ENCODE measurements at places on chromosomes 11 and 22. TPM values are rescaled to one million over a fixed set of nuclear protein-coding genes. Genes with fewer than 3 reads are reported as not detected.

- no peaks in the 10 kb centered on the region for H3K4me1 ChIP-seq
- DNase-seq = no peak
- H3K36me3 ChIP-seq = no peaks in the 10 kb centered on the region
- no peaks in the 10 kb centered on the region for H3K27me3 ChIP-seq
- H3K4me3 ChIP-seq = no peak overlapping the region
These were observed 230.4 kb upstream of the MTNR1B start for GRCh38 chr11:92739041-92739440.

GRCh38 chr22:37187891-37188761 is at the start of gene C1QTNF6:
C1QTNF6 (minus strand) TSS chr22:37188247; CDS start chr22:37188213, 34 bp downstream.
- H3K27me3 ChIP-seq = no peaks in the 10 kb centered on the region
- peak; percentile 89 for DNase-seq
- H3K27ac ChIP-seq = peak within 1 kb of the TSS; percentile 86
- peak within 1 kb of the TSS; percentile 5 for H3K4me3 ChIP-seq
- H3K4me1 ChIP-seq = peaks cover 38% of the 10 kb centered on the region

GRCh38 chr11:28529046-28529445 is 420.9 kb downstream of the METTL15 start:
- H3K4me1 ChIP-seq = no peaks in the 10 kb centered on the region
- H3K4me3 ChIP-seq = no peak overlapping the region
- H3K27ac ChIP-seq = no peak overlapping the region
- H3K36me3 ChIP-seq = no peaks in the 10 kb centered on the region
- DNase-seq = no peak

GRCh38 chr11:108019870-108020540 is 11.3 kb downstream of the CUL5 start:
- H3K4me3 ChIP-seq = no peak overlapping the region
- H3K27me3 ChIP-seq = no peaks in the 10 kb centered on the region
- no peak overlapping the region for H3K27ac ChIP-seq
- no peak for DNase-seq
- H3K4me1 ChIP-seq = no peaks in the 10 kb centered on the region

- peak; percentile 94 for DNase-seq
- peaks cover 22% of the 10 kb centered on the region for H3K27me3 ChIP-seq
- H3K27ac ChIP-seq = peak overlapping the region; percentile 99
- peak overlapping the region; percentile 48 for H3K4me3 ChIP-seq
- peaks cover 56% of the 10 kb centered on the region for H3K4me1 ChIP-seq
These were observed 638 bp upstream of the PITPNM1 start for GRCh38 chr11:67505605-67506396.

- H3K4me3 ChIP-seq = no peak overlapping the region
- H3K4me1 ChIP-seq = no peaks in the 10 kb centered on the region
- no peaks in the 10 kb centered on the region for H3K27me3 ChIP-seq
- H3K27ac ChIP-seq = no peak overlapping the region
- H3K36me3 ChIP-seq = peaks cover 85% of the 10 kb centered on the region
These were observed 23.1 kb downstream of the PIH1D2 start for GRCh38 chr11:112050721-112051120.

- no peaks in the 10 kb centered on the region for H3K36me3 ChIP-seq
- no peaks in the 10 kb centered on the region for H3K4me1 ChIP-seq
- peak; percentile 23 for DNase-seq
- no peaks in the 10 kb centered on the region for H3K27me3 ChIP-seq
These were observed 245.0 kb upstream of the POU2AF2 start for GRCh38 chr11:111000400-111001080.

DNA sequence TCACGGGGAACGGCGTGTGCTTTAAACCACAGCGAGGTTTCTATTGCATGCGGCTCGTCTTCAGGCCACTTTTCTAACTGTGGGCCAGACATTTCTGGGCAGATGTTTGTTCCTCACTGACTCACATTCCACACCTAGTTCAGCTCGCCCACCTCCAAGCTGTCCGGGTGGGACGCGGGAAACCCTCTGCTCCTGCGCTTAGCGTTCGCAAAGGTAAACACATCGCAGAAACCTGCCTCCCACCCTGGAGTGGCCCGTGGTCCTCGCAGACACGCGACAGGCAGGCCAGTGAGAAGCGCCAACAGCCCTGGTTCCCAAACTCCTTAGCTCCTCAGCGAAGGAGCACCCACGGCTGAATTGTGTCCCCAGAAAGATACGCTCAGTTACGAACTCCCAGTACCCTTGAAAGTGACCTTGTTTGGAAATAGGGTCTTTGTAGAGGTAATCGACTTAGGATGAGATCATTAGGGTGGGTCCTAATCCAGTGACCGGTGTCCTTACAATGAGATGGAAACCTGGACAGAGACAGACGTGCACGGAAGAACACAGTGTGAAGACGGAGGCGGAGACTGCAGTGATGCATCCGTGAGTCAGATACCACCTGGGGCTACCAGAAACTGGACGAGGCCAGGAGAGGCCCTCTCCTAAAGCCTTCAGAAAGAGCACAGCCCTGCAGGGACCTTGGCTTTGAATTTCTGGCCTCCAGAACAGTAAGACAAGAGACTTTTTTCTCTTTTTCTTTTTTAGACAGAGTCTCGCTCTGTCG is 82.7 kb downstream of the CELSR1 start:
- peaks cover 39% of the 10 kb centered on the region for H3K4me1 ChIP-seq
- H3K36me3 ChIP-seq = no peaks in the 10 kb centered on the region
- H3K27ac ChIP-seq = no peak overlapping the region
- peaks cover 30% of the 10 kb centered on the region for H3K27me3 ChIP-seq
- DNase-seq = no peak

DNA sequence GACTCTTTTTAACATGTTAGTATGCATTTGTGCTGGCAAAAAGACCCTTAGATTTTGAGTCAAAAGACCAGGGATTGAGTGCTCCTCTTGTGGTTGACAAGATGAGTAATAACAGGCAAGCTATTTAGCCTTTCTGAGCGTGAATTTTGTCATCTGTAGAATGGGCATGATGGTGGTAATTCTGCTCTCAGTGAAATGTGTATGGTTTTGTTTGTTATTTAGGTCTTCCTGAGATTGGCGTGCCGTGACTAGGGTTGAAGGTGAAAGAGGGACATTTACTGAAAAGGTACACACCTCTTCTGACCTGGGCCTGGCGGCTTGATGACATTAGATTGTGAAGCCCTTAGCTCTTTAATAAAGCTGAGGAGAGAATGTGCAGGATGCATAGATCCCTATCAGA is 8.4 kb upstream of the CEP295 start:
- no peaks in the 10 kb centered on the region for H3K27me3 ChIP-seq
- H3K36me3 ChIP-seq = no peaks in the 10 kb centered on the region
- no peak for DNase-seq
- no peak overlapping the region for H3K4me3 ChIP-seq
- H3K4me1 ChIP-seq = no peaks in the 10 kb centered on the region
- no peak overlapping the region for H3K27ac ChIP-seq

DNA sequence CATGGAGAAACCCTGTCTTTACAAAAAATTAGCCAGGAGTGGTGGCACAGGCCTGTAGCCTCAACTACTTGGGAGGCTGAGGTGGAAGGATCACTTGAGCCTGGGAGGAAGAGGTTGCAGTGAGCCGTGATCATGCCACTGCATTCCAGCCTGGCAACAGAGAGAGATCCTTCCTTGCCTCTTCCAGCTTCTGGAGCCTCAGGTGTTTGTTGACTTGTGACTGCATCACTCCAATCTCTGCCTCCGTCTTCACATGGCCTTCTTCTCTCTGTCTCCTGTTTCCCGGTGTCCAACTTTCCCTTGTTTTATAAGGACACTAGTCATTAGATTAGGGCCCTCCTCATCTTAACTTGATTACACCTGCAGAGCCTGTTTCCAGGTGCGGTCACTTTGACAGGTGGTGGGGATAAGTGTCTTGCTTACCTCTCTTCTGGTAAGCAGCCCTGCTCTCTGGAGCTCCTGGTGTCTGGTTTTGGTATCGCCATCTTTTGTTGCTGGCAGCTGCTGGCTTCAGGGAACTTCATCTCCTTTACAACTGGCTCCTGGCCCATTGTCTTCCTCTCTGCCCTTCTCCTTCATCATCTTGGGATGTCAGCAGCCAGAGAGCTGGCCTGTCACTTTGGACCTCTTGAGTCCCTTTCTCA is 8.2 kb upstream of the USP2 start:
- H3K36me3 ChIP-seq = no peaks in the 10 kb centered on the region
- H3K27me3 ChIP-seq = no peaks in the 10 kb centered on the region
- DNase-seq = peak; percentile 37

BLID gene
- total RNA-seq = not detected

MISFA gene
- not detected for total RNA-seq

IGLL1 gene
- not detected for total RNA-seq

FAM181B gene
- total RNA-seq = 1.7 TPM

NXPE4 gene
- not detected for total RNA-seq
